ENCODE measurements at places on chromosomes 3 and 15.

DNA sequence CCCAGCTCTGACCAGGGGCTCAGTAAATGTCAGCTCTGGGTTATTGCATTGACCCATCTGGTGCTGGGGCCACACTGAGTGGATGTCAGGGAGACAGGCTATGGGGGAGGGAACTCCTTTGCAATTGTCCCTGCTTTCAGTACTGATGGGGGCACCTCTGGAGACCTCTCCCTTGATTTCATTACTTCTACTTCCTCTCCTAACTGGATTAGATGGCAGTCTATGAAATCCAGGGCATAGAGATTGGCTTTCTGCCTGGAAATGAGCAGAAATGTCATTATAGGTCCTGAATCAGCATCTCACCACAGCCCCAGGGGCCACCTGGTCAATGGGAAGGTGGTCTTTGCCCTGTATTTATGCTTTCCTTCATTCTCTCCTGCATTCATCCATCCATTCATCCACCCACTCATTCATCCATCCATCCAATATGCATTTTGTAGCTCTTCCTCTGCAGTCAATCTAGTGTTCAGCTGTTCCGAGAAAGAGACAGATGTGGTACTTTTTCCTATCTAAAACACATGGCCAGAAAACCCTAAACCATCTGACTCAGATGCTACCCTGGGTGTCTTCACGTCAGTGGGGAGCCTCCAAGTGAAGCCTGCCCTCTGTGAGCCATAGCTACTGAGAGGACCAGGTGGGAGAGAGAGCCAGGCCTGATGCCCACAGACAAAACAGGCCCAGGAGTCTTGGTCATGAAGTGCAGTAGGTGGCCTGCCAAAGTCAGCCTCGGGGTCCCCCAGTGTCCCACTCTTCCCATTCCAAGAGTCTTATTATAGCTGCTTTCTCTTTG lies 57.1 kb downstream of the CCDC33 start:
- DNase-seq: no peak

- no peak for DNase-seq
Measured at GRCh38 chr3:125694761-125695294, 99.5 kb upstream of the OSBPL11 start.

- no peak for DNase-seq
Measured at GRCh38 chr3:64828276-64828675, 140.5 kb upstream of the ADAMTS9 start.

DNA sequence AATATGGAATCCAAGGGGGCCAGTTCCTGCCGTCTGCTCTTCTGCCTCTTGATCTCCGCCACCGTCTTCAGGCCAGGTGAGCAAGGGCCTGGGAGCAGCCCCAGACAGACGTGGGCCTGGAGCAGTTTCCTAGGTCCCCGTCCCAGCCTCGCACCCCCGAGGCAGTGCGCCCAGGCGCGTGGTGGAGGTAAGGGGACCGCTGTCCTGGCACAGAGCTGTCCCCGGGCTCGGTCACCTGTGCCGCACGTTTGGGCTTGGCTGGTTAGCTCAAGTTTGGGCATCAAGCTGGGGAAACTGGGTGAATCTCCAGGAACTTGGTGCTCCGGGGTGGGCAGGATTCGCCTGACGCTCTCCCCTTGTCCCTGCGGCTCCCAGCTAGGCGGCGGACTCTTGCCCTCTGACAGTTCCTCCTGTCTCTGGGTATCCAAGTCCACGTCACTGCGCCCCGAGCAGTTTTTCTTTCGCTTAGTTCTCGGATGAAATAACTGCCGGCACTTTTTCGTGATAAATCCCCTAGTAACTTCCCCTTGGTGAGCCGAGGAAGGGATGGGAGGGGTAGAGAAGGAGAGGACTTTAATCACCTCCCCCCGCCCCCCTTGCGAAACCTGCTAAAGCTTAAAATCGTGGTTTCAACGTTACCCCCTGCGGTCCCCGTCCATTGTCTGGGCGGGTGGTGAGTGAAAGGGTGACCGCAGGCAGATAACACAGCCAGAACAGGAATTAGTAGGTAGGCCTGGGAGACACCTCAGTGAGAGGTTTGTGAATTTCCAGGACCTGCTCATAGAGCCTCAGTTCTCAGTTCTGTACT lies 901 bp downstream of the ALCAM start:
- peak; percentile 50 for DNase-seq

- DNase-seq: no peak
Measured at GRCh38 chr3:173869766-173870165, 472.2 kb downstream of the NLGN1 start.

DNA sequence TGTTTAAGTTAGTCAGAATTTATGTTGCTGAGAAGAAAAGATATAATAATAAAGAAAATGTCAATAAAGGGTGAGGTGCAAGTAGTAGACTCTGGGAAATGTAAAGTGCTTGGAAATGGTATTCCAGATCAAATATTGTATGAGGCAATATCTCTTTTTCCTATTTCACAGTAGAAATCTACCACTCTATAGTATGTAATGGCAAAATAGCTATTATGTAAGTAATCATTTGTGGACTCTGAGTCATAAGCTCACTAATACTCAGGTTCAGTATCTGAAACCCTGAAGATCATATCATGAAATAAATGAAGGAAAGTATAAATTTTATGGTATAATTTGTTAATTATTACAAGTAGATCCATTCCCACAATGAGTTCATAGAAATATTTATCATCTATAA lies 322.1 kb downstream of the PYDC2 start:
- DNase-seq: no peak

DNA sequence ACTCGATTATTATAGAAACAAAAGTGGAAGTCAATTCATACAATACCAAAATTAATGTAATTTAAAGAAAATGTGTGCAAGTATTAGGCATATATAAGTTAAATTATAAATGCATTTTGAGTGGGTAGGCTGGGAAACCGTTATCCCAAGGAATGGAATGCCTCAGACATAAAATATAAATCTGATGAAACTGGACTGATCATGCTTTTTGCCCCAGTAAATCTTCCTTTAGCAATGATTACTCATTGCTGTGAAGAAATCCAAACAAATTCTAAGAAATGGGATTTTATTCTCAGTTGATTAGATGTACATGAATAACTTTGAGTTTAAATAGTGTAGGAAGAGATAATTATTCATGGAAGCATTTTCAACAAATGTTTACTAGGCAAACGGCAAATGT lies 185.5 kb upstream of the KCNMB2 start:
- DNase-seq: no peak

- no peak for DNase-seq
Measured at GRCh38 chr3:62237286-62237948, 135.9 kb downstream of the FEZF2 start.

GRCh38 chr3:111717601-111718000 lies 122.5 kb upstream of the ZBED2 start:
- DNase-seq: peak; percentile 68

DNA sequence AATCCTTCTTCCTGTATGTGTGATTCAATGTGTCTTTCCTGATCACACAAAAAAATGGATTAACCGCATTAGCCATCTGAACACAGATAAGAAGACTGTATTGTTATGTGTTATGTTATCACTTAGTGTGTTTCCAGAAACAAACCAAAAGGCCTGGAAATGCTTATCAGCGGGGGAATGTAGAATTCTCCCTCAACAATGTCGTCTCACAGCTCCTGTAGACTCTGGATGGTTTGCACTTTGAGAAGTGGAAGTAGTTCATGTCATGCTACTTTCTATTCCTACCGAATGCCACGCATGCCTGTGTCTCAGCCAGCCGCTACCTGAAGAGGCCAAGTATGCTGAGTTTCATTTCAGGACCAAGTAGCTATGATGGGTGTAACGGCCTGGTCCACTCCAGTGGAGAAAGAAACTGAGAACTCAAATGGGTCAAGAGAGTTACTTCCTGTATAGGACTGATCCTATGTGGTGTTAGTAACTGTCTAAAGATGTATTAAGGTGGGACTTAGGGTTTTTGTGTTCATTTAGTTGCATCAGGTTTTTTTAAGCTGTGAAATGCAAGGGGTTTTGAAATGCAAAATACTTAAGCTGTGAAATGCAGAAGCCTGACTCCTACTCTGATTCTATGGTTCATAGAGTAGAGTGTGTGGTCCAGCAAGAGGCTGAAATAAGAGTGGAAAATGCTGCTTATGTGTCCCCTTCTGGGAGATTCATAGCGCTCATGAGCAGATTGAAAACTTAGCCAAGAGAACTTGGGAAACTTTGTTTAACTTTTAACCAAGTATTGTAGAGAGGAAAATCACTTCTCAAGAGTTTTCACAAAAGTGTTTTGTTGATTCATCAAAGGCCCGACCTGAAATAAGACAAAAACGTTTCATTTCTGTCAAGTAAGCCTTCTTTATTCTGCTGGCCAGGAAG lies 118.5 kb upstream of the LMOD3 start:
- no peak for DNase-seq

Data from WERI-Rb-1 (cell line).